CD4-positive, alpha-beta T cell (primary cell): ENCODE measurements at places on chromosomes 3 and 15.

- H3K27ac ChIP-seq = no peak overlapping the region
- no peaks in the 10 kb centered on the region for H3K4me1 ChIP-seq
- H3K4me3 ChIP-seq = no peak overlapping the region
- H3K36me3 ChIP-seq = no peaks in the 10 kb centered on the region
- DNase-seq = no peak
Measured at GRCh38 chr3:23263796-23264195, 60.7 kb downstream of the UBE2E2 start.

DNA sequence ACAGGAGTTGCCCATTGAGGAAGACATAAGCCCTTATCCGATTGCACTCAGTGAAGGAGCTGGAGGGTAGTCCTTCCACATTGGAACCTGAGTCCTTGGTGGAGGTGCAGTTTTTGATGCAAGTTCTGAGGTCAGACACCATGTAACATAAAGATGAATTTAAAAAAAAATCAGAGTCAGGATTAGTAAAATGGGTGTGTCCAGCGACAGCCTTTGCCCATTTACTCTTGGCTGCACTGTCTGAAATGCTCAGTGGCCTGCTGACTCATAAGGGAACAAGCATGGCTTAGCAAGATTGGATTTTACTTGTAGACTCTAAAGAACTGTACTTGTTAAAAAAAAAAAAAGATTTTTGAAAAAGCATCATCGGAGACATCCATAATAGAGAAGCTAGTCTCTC is 241.1 kb upstream of the TOPAZ1 start:
- no peaks in the 10 kb centered on the region for H3K36me3 ChIP-seq
- no peak for DNase-seq
- peaks cover 34% of the 10 kb centered on the region for H3K4me1 ChIP-seq
- peaks cover 91% of the 10 kb centered on the region for H3K27me3 ChIP-seq

DNA sequence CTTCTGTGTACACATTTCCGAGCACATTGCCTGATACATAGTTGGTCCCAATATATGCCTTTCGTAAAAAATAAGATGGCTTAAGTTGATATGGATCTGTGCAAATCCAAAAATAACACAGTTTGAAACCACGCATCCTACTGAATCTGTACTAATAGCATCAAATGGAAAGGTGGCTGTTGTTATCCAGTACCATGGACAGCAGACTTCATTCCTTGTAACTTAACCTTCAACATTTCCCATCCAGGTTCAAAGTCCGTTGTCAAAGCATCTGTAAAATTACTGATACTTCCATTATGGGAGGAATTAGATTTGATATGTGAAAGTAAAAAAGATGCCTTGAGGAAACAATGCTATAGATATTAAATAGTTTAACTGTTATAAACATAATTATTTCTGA is 65.5 kb upstream of the C3orf49 start:
- H3K4me1 ChIP-seq = no peaks in the 10 kb centered on the region
- H3K4me3 ChIP-seq = no peak overlapping the region
- H3K27ac ChIP-seq = no peak overlapping the region
- H3K36me3 ChIP-seq = no peaks in the 10 kb centered on the region
- H3K27me3 ChIP-seq = no peaks in the 10 kb centered on the region

- no peak overlapping the region for H3K27ac ChIP-seq
- H3K36me3 ChIP-seq = no peaks in the 10 kb centered on the region
- no peak overlapping the region for H3K4me3 ChIP-seq
- DNase-seq = no peak
- H3K27me3 ChIP-seq = no peaks in the 10 kb centered on the region
- no peaks in the 10 kb centered on the region for H3K4me1 ChIP-seq
Measured at GRCh38 chr15:73078722-73079121, 26.5 kb downstream of the NEO1 start.

DNA sequence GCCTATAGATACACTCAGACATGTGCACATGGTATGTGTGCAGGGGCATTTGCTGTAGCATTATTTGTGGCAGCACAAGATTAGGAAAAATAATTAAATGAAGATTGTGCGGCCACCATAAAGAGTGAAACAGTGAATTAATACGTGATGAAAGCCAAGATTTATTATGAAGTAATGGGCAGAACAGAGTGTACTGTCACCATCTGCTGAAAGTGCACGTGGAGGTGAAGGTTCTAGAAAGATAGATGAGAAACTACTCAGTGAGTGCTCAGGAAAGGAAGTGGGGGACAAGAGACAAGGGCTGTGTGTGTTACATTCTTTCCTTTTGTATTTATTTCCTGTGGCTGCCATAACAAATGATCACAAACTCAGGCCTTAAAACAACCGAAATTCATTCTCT is 246.1 kb upstream of the ATP10A start:
- no peak for DNase-seq
- no peak overlapping the region for H3K27ac ChIP-seq
- no peak overlapping the region for H3K4me3 ChIP-seq
- H3K27me3 ChIP-seq = no peaks in the 10 kb centered on the region
- no peaks in the 10 kb centered on the region for H3K4me1 ChIP-seq

DNA sequence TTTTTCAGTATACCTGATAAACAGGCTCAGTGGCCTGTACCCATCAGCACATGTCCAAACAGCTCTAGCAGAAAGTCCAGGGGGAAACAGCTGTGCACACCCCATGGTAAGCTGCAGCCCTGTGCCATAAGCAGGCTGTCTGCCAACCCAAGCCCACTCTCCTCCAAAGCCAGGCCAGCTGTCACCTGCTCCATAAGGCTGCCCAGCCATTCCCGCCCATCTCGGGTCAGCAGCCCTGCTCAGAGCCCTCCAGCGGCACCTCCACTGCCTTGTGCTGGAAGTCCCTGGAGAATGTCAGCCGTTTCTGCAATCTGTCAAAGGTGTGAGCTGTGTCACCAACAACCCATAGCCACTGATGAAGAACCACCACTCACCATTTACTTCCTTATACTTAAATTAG is 82.0 kb downstream of the NTRK3 start:
- H3K4me1 ChIP-seq = no peaks in the 10 kb centered on the region
- no peaks in the 10 kb centered on the region for H3K27me3 ChIP-seq
- H3K4me3 ChIP-seq = no peak overlapping the region
- no peak for DNase-seq
- no peaks in the 10 kb centered on the region for H3K36me3 ChIP-seq
- H3K27ac ChIP-seq = no peak overlapping the region

DNA sequence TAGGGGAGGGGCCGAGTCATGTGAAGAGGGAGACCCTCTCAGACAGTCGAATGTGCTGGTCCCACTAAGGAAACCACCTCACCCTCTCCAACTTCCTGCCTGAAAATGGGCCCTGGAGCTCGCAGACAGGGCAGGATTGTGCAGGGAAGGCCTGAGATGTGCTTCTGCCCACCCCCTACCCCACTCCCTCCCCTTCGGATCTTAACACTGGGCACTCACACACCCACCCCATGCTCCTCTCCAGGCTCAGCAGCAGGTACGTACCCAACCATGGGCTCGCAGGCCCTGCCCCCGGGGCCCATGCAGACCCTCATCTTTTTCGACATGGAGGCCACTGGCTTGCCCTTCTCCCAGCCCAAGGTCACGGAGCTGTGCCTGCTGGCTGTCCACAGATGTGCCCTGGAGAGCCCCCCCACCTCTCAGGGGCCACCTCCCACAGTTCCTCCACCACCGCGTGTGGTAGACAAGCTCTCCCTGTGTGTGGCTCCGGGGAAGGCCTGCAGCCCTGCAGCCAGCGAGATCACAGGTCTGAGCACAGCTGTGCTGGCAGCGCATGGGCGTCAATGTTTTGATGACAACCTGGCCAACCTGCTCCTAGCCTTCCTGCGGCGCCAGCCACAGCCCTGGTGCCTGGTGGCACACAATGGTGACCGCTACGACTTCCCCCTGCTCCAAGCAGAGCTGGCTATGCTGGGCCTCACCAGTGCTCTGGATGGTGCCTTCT is 20.0 kb downstream of the ATRIP start:
- peaks cover 68% of the 10 kb centered on the region for H3K4me1 ChIP-seq
- H3K4me3 ChIP-seq = peak overlapping the region; percentile 72
- H3K27ac ChIP-seq = peak overlapping the region; percentile 94
- H3K27me3 ChIP-seq = no peaks in the 10 kb centered on the region
- DNase-seq = no peak
- peaks cover 41% of the 10 kb centered on the region for H3K36me3 ChIP-seq

DNA sequence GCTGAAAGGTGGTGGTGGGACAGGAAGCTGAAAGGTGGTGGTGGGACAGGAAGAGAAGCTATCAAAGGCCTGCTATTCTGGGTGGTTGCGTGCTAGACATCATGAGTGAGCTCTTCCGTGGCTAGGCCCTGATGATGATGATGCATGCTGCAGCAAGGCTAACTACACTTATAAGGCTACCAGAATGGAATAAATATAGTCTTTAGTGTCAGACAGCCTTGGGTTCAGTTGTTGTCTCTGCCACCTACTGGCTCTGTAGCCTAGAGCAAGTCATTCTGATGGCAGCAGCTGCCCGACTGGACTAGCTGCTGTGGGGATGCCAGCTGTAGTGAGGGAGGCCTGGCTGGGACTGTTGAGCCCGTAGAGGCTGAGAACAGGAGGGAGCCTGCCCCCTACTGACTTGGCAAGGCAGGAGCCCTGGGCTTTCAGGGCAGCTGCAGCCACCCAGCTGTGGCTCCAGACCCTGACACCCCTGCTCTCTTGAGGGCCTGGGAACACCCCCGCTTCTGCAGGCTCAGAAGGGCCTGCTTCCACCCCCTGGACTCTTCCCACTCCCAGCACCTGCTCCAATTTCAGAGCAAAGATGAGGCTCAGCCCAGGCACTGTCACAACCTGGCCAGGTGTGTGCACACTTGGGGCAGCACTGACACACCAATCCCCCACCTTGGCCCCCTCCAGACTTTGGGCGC is 21.4 kb upstream of the ZBED2 start:
- peak overlapping the region; percentile 60 for H3K27ac ChIP-seq
- peak; percentile 45 for DNase-seq
- H3K27me3 ChIP-seq = no peaks in the 10 kb centered on the region
- H3K36me3 ChIP-seq = peaks cover 34% of the 10 kb centered on the region
- H3K4me3 ChIP-seq = no peak overlapping the region
